Retinal pigment epithelial cell (primary cell): ENCODE measurements at places on chromosomes 7 and 10.

GRCh38 chr7:46032942-46033341 lies 111.9 kb upstream of the IGFBP3 start:
- DNase-seq: no peak

DNA sequence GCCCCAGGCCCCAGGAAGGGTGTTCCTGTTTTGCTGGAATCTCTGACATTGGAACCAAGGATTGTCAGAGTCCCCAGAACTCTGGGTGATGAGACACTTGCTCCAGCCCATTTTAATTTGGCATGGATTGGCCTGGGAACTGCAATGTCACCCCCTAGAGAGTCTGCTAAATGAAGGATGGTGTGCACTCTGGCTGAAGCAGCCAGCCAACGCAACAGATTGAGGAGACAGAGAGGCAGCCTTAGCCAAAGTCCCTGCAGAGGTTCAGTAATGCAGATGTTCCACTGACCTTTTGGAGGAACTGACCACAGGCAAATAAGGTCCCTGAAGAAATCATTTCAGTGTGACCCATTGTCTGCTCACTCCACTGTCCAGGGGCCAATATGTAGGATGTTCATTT lies 13.4 kb downstream of the LRRC18 start:
- DNase-seq: no peak

DNA sequence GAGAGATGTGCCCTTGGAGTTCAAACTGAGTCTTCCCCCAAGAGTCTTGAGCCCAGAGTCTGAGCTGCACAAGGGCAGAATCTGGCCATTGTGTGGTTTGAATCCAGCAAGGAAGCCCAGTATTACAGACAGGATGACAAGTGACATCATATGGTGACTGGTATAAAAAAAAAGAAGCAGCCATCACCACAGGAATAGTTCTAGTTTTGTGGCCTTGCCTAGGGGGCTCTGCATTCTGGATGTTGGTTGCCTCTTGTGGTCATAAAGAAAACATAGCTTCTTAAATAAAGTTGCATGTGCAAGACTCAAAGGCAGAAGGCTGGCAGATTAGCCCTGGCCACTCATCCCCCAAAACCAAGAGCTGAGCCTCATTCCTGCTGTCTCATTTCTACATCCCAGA lies 16.8 kb upstream of the LRRC72 start:
- no peak for DNase-seq

DNA sequence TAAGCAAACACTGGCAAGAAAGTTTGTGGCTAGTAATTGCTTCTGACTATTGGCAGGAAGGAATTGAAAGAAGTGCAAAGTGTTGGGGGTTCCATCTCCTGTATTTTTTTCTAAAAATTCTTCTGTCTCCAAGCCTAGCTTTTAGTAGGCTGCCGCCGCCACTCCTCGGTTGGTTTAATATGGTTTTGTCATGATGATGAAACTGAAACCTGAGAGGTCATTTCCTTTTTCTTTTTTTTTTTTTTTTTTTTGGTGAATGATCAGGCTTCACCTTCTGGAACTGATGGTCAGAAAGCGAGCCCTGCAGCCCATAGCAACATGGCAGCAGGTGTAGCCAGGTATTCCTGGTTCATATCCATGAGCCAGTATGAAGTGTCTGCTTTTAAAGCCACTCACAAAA lies 75.3 kb upstream of the AGBL3 start:
- no peak for DNase-seq

GRCh38 chr7:2819161-2819953 lies 24.8 kb downstream of the GNA12 start:
- DNase-seq: no peak

DNA sequence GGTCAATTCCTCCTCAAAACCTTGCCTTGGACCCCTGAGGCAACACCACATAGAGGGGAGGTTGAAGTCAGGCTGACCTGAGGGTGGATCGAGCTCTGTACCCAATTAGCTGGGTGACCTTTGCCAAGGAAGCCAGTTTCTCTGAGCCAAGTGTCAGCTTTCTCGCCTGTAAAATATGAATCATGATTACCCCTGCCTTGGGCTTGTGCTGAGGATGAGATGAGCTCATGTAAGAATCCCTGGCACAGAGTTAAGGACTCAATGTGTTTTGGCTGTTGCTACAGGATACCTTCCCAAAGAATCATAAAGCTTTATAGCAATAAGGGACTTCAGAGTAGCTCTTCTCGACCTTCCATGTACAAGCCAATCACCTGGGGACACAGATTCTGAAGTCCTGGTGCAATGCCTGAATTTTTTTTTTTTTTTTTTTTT lies 43.5 kb upstream of the CACUL1 start:
- DNase-seq: peak; percentile 28
